Fibroblast of skin of left biceps (primary cell): ENCODE measurements at places on chromosomes 13 and 19.

- no peak for DNase-seq
Observed at GRCh38 chr19:13036366-13036976, 41.2 kb downstream of the NFIX start.

GRCh38 chr13:25215253-25215575 is 43.1 kb upstream of the AMER2 start:
- no peak for DNase-seq

DNA sequence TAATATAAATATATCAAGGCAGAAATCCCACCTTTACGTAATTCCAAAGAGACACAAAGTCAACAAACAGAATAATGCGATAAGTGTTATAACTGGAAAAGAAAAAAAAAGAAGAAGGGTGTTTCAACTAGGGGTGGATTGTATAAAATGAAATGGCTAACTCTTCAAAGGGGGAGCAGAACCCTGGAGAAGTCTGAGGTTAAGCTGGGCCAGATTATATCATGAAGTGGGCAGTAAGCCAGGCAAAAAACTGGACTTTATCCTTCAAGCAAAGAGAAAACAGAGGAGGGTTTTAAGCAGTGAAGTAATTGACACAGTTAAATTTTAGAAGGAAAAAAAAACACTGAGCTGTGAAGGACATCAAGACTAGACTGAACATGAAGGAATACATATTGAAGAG is 41.9 kb downstream of the TBC1D4 start:
- no peak for DNase-seq

DNA sequence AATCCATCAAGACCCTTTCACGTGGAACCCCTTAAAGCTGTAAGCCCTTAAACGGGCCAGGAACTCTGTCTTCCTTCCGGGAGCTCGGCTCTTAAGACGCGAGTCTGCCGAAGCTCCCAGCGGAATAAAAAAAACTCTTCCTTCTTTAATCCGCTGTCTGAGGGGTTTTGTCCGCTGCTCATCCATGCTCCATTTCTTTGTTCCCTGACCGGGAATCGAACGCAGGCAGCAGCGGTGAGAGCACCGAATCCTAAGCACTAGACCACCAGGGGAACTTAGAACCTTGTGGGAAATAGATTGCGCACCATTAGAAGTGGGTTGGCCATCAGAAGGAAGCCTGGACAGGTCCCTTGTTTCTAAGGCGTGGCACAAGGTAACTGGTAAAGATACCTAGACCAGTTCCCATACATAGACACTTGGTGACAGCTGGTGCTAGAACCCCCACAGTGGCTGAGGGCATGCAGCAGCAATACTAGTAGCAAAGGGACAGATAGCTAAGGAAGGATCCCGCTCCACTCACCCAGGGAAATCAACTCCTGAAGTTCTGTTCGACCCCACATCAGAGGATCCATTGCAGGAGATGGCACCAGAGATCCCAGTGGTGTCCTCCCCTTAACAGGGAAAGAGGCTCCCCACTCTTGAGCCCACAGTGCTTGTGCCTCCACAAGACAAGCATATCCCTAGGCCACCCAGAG is 1.5 kb upstream of the RGCC start:
- DNase-seq: no peak

DNA sequence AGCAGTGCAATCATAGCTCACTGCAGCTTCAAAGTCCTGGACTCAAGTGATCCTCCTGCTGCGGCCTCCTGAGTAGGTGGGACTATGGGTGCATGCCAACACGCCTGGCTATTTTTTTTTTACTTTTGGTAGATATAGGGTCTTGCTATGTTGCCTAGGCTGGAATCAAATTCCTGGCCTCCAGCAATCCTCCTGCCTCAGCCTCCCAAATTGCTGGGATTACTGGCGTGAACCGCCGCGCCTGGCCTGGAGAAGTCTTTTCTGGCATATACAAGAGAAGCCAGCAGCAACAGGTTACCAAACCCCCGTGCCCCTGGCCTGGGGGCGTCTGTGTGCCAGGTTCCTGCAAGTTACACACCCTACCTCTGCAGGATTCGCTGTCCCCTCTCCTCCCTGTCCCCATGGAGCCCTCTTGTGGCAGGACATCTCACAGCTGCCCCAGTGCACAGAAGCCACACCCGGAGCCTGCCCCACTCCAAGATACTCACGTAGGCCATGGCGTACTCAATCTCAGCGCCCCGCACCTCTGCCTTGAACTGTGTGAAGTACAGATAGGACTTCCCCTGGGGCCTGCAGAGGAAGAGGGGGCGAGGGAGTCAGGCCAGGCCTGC is 9.9 kb downstream of the MYDGF start:
- no peak for DNase-seq

DNA sequence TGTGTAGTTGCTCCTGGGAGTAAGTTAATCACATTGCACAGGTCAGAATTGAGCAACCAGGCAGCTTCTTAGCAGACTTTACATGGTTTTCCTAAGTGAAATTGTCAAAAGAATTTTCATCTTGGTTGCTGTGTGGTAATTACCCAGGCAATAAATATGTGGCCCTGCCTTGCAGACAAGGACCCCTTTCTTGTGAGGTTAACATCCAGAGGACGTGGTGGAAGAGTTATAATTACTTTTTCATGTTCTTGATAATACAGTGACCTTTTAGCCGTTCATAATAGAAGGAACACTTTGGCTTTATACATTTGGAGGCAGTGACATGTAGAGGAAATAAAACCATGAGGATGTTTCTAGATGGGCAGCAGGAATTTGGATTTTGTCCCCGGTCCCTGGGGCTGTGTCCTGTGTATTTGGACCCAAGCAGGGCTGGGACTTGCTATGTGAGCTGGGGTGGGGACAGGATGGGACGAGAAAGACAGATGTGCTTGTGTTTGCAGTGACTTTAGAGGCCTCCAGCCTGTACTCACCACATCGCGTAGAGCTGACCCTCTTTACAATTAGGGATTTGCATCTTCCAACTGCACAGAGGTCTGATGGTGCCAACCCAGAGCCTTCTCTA is 156.2 kb downstream of the STK24 start:
- DNase-seq: no peak

- DNase-seq: no peak
Observed at GRCh38 chr19:7815325-7815724, 14.7 kb upstream of the EVI5L start.

GRCh38 chr13:78655906-78656305 is 3.0 kb downstream of the OBI1 start:
- DNase-seq: no peak

GRCh38 chr13:25632166-25632888 is 260.6 kb downstream of the ATP8A2 start:
- DNase-seq: no peak

DNA sequence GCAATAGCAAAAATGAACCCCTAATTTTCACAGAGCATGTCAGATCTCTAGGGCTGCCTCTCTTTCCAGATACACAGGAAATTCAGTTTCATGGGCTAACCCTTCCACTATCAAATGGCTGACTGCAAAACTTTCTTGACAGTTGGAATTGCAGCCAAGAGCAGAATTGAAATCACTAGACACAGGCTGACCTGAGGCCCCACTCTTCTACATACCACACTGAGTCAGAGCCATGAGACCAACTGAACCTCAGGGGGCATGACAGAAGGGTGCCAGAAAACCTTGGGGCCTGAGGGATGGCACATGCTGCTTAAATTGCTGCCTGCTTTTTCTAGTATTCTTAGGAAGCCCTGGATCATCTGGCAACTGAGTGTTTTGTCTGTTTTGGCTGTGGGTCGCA is 1.7 kb upstream of the DLEU7 start:
- no peak for DNase-seq

DNA sequence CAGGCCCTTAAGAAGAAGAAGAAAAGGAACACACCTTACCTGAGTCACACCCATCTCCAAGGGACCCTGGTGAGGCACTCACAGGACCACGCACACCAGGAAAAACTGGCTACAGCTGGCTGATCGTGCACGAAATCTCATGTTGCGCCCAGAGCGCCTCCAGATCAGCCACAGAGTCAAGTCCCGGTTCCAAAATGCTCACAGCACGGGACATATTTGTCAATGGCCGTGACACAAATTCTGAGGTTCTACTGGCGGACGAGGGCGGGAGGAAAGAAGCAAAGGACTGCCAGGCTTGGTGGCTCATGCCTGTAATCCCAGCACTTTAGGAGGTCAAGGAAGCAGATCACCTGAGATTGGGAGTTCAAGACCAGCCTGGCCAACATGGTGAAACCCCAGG is 21.5 kb downstream of the SH3GL1 start:
- no peak for DNase-seq

- DNase-seq: no peak
Observed at GRCh38 chr13:80235166-80235966, 105.6 kb downstream of the SPRY2 start.

- no peak for DNase-seq
Observed at GRCh38 chr19:1901940-1902404, 3.2 kb upstream of the ADAT3 start.

- DNase-seq: no peak
Observed at GRCh38 chr19:3798137-3798536, 12.0 kb upstream of the MATK start.

- peak; percentile 53 for DNase-seq
Observed at GRCh38 chr13:99087098-99087953, 109.5 kb upstream of the DOCK9 start.
